Fibroblast of the conjunctiva (primary cell): ENCODE measurements at places on chromosomes 1 and 21.

GRCh38 chr1:53765657-53766056 lies 26.7 kb upstream of the GLIS1 start:
- DNase-seq = no peak

- DNase-seq = no peak
These were observed 338.1 kb downstream of the SEC16B start for GRCh38 chr1:177631770-177632169.

GRCh38 chr1:19000065-19000464 lies 43.6 kb upstream of the IFFO2 start:
- DNase-seq = no peak

- no peak for DNase-seq
These were observed 22.1 kb downstream of the ARHGEF10L start for GRCh38 chr1:17561561-17561985.

GRCh38 chr1:183029591-183030000 lies 6.4 kb downstream of the LAMC1 start:
- DNase-seq = no peak
